Hair follicular keratinocyte (primary cell): ENCODE measurements at places on chromosomes 12 and 14. TPM values are rescaled to one million over a fixed set of nuclear protein-coding genes. Genes with fewer than 3 reads are reported as not detected.

KRT78 gene
- 0.04 and 0.16 TPM in 2 replicates for total RNA-seq

KRT80 gene
- 0.11 and 0.55 TPM in 2 replicates for total RNA-seq

OAS3 gene
- 18.8 and 20.4 TPM in 2 replicates for total RNA-seq

LUM gene
- total RNA-seq: 0.55 and 7.5 TPM in 2 replicates

HOXC12 gene
- total RNA-seq: 0.31 and 0.80 TPM in 2 replicates

AHSA1 gene
- total RNA-seq: 108 and 213 TPM in 2 replicates

KRT83 gene
- total RNA-seq: not detected in 2 replicates

COX8C gene
- not detected in 2 replicates for total RNA-seq

PLA2G1B gene
- total RNA-seq: not detected in 2 replicates

KRT2 gene
- not detected in 2 replicates for total RNA-seq

DENND5B gene
- total RNA-seq: 4.1 and 5.7 TPM in 2 replicates

MIP gene
- not detected in 2 replicates for total RNA-seq

RFX4 gene
- total RNA-seq: not detected in 2 replicates

ZNF84 gene
- total RNA-seq: 7.0 and 17.6 TPM in 2 replicates

SLCO1C1 gene
- total RNA-seq: not detected in 2 replicates

THTPA gene
- total RNA-seq: 2.7 and 4.8 TPM in 2 replicates

ZNF385A gene
- 25.5 and 37.4 TPM in 2 replicates for total RNA-seq

EIF2S3B gene
- total RNA-seq: 4.6 and 7.0 TPM in 2 replicates

ASB2 gene
- not detected in 2 replicates for total RNA-seq
